ENCODE measurements at places on chromosomes 12 and 14.
A peak's percentile ranks its signal among the peaks of the same experiment; 100 is the strongest.

DNA sequence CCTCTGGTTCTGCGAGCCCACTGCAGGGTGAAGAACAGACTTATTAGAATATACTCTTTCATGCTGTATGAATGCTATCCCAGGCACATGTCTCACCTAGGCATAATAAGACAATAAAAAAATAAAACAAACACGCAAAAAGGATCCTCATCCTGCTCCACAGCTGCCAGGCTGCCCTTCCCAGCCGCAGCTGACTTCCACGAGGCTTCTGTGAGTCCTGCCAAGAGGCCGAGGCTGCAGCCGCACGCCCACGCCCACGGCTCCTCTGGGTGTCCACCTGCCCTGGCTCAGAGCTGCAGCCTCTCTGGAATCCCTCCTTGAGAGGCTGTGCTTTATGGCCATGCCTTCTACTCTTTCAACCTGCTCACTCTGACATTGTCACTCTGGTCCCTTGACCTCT lies 6.9 kb downstream of the SMIM41 start:
- DNase-seq, result no peak

GRCh38 chr12:47206450-47207339 lies 126.9 kb upstream of the AMIGO2 start:
- DNase-seq, result no peak

DNA sequence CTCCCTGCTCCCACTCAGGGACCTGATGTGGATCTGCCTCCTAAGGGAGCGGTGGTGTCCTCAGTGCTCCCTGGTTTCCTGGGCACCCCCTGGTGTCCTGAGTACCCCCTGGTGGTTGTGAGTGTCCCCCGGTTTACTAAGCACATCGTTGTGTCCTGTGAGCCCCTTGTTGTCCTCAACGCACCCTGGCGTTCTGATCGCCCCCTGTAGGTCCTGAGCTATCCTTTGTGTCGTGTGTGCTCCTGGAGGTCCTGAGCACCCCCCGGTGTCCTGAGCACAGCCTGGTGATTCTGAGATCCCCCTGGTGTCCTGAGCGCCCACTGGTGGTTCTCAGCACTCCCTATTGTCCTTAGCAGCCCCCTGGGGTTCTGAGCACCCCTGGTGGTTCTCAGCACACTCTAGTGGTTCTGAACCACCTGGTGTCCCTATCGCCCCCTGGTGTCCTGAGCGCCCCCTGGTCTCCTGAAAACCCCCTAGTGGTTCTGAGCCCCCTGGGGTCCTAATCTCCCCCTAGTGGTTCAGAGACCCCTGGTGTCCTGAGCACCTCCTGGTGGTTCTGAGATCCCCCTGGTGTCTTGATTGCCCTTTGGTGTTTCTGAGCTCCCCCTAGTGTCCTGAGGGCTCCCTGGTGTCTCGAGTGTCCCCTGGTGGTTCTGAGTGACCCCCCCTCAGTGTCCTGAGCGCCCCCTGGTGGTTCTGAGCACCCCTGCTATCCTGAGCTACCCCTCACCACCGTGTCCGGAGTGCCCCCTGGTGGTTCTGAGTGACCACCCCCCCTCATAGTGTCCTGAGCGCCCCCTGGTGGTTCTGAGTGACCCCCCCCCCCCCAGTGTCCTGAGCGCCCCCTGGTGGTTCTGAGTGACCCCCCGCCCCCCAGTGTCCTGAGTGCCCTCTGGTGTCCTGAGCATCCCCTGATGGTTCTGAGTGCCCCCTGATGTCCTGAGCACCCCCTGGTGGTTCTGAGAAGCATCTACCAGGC lies 615.1 kb downstream of the TMEM121 start:
- DNase-seq, result peak; percentile 43

DNA sequence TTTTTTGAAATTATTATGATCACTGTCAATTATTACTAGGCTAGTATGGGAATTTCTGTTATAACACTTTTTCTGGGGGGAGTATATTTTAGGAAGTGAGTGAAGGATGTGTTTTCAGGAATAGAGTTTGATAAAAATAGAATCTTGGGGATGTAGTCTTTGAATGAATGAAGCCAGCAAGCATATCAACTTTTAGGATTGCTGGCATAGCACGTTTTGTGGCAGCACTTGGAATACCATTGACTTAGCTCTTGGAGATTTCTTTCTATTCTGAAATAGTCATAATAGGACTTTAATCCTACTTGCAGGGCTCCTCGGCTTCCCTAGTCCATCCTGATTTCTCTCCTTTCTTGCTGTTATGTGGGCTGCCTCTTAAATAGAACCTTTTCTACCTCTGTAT lies 141.6 kb downstream of the DACT1 start:
- DNase-seq, result no peak

GRCh38 chr12:74431801-74432200 lies 105.8 kb upstream of the ATXN7L3B start:
- DNase-seq, result no peak

DNA sequence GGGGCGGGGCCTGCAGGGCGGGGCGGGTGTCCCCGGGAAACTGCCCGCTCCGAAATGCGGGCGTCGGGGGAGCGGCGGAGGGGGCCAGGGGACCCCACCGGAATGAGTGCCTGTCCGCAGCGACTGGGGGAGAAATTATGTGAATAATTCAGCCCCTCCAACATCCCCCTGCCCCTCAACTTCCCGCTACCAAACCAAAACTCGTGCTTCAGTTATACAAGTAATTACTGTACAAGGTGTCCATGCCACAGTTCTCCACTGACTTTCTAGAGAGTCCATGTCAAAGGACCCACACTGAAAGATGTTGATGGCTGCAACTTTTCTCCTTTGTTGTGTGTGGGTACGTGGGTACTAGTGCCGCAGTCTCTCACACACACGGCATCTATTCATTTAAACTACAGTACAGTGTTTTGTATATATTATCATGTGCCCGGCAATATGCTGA lies 414 bp upstream of the CDK17 start:
- DNase-seq, result no peak

DNA sequence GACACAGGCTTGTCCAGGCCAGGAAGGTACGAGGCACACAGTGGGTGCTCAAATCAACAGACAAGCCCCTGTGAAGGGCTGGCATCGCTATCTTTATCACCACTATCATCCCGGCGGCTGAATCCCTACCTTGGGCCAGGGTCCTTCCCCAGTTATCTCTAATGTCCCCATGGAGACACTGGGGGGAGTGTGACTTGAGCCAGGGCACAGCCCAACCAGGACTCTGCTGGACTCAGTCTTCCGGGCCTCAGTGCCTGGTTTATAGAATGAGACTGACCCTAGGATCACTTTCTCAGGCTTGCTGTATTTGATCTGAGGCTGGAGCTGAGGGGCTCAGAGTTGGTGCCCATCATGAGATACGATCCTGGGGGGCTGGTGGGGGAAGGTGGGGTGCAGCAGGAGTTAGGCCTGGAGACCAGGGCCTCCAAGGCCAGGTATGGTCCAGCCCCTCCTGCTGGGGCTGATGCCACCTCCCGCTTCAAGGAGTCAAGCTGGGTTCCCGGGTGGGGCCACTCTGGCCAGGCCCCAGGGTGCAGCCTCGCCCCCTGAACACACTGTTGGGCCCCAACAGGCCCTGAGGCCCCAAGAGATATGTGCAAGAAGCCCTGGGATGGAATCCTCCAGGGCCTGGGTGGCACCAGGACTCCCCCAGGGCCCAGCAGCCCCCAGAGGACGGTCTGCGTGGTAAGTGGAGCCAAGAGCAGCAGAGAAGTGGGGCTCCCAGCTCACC lies 11.8 kb downstream of the BEGAIN start:
- no peak for DNase-seq

DNA sequence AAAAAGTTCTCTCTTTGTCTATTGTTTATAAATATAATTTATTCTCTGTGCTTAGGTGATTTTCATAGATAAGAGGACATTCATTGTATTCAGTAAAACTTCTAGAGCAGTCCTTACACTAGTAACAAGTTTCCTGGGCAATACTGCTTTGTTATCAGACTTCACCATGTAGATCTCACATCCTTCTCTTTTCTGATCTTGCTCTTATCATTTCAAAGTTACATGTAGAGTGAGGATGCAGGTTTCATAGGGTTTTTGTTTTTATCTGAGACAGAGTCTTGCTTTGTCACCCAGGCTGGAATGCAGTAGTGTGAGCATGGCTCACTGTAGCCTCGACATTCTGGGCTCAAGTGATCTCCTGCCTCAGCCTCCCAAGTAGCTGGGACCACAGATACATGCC lies 789.5 kb downstream of the DIO2 start:
- no peak for DNase-seq

DNA sequence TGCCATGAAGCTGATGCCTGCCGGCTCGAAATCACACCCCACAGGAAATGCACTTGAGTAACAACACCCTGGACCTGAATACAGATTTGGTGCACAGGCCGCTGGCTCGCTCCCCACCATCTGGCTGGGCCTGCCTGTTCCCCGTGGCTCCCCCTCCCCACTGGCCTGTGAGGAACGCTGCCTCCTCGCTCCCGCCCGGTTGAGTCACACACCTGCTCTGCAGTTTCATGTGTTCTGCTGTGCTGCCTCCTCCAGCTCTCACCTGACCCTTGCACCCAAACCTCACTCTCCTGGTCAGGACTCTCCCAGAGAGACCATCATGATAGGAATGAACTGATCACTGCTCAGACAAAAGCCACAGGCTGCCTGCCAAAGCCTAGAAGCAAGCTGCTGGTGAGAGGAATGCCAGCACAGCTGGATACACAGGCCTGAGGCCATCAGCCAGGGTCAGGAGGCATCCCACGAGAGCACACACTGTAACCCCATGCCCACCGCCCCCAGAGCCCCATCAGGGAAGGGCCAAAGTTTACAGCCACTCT lies 3.8 kb upstream of the SIVA1 start:
- no peak for DNase-seq

- no peak for DNase-seq
Measured at GRCh38 chr14:94129758-94130414, 482 bp upstream of the IFI27L2 start.

GRCh38 chr14:81427348-81428058 lies 27.4 kb upstream of the STON2 start:
- no peak for DNase-seq

GRCh38 chr12:47987411-47988072 lies 16.7 kb downstream of the COL2A1 start:
- DNase-seq, result no peak

- DNase-seq, result no peak
Measured at GRCh38 chr12:52969828-52970569, 21.1 kb downstream of the KRT18 start.

- DNase-seq, result no peak
Measured at GRCh38 chr14:73231981-73232851, 5.1 kb upstream of the PAPLN start.

DNA sequence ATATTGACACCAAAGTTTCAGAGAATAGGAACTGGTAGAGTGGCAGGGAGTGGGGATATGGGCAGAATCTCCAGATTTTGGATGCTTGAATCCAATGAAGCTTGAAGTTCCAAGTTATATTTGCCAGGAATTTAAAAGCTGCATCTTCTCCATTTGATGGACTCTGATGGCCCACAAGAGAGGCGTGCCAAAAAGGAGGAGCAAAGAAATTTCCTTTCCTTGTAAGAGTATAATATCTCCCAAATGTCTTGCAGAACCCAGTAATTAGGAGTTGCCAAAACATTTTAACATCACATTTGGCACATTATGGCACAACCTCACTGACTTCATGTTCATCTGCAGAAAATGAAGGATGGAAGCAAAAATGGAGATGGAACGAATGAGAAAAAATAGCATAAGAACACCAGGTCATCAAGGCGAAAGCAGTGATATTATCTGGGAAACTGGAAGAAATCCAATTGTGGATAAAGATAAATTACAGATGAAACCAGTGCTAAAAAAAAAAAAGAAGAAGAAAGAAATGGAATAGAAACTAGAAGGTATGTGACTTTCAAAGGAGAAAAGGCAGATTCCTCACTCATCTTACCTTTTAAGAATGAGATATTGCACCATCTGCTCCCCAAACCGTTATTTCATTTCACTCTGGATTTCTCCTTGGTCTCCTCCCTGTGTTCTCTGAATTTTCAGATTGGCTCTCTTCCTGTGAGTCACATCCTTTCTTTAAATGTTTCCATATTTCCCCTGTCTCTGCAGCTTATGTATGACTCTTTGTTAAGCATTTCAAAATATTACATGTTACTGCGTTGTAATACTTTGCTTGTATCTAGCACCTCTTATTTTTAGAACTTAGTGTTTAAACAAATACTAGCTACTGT lies 13.5 kb upstream of the FLRT2 start:
- no peak for DNase-seq

GRCh38 chr12:101832030-101832429 lies 1.3 kb upstream of the GNPTAB start:
- DNase-seq, result no peak

- DNase-seq, result no peak
Measured at GRCh38 chr14:74856366-74856765, 19.6 kb downstream of the PROX2 start.

DNA sequence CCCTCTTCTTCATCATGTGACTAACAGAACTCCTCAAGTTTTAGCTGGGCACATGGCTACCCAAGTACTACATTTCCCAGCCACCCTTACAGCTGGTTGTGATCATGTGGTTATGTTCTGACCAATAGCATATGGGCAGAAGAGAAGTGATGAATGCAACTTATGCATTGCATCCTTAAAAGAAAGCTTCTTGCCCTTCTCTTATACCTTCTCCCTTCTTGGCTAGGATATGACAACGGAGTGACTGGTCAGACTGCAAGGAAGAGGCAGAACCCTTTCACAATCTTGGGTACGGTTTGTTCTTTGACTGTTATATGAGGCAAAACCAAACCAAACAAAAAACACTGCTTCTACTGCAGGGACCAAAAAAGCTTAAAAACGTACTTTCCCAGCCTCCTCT lies 66.5 kb upstream of the MAX start:
- no peak for DNase-seq

- no peak for DNase-seq
Measured at GRCh38 chr12:22250762-22251161, 83.7 kb downstream of the ST8SIA1 start.

- no peak for DNase-seq
Measured at GRCh38 chr12:122097927-122098756, 19.6 kb downstream of the MLXIP start.

DNA sequence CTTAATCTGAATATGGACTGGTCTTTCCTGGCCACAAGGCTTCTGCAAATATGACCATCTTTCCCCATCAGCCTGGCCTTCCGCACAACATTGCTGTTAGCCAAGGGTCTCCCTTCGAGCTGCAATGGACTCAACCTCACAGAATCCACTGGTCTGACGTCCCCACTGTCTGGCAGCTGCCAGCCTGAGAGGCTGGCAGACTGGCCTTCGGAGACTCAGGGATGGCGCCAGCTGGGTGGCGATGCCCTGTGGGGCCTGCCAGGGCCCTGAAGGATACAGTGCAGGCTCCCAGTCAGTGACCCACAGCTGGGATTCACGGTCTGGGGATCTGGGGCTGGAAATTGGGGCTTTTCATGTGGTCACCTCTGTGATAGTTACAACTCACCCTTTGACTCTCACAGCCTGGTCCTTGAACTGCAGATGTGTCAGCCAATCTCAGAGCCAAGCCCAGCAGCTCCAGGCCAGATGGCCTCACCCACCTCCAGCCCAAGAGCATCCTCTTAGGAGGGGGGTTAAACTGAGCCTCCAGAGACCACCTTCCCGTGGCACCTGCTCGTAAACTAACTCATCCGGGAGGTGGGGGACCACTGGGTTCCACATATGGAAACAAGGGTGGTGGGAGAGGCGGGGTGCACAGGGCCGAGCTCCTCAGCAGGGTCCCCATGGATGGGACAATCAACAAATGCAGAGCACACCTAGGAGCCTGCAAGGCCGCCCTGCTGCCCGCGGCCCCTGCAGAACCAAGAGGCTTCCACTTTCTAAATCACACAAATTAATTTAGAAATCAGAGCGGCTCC lies 21.1 kb upstream of the C14orf180 start:
- no peak for DNase-seq
